NCI-H82 (cell line): ENCODE measurements at places on chromosomes 7 and 10.

DNA sequence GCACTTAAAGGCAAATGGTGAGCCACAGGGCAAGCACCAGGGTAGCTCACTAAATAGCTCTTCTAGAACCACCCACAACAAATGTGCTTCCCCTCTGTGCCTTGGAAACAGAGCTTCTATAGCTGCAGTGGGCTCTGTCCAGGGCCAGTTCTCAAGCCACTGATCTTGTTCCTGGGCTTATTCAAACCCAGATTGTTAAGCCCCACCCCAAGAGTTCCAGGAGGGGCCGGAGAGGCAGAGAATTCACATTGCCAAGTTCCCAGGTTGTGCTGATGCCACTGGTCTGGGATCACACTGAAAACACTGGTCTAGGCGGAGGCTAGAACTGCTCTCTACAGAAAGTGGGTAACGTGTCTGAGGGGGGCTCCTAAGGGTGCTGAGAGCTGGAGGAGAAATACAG, 15.4 kb upstream of the KDM7A start:
- DNase-seq: no peak

GRCh38 chr10:117320050-117320665, 55.1 kb downstream of the PDZD8 start:
- DNase-seq: peak; percentile 7

- DNase-seq: peak; percentile 88
These were observed at the start of gene SDK1 for GRCh38 chr7:3300651-3301448. TSS of gene SDK1 (plus strand) at chr7:3301252. CDS start at chr7:3301587, 335 bp downstream.

- DNase-seq: peak; percentile 15
These were observed 468.4 kb upstream of the SEMA3D start for GRCh38 chr7:85655252-85655651.

GRCh38 chr7:134474828-134475227, 15.9 kb upstream of the AKR1B1 start:
- no peak for DNase-seq

DNA sequence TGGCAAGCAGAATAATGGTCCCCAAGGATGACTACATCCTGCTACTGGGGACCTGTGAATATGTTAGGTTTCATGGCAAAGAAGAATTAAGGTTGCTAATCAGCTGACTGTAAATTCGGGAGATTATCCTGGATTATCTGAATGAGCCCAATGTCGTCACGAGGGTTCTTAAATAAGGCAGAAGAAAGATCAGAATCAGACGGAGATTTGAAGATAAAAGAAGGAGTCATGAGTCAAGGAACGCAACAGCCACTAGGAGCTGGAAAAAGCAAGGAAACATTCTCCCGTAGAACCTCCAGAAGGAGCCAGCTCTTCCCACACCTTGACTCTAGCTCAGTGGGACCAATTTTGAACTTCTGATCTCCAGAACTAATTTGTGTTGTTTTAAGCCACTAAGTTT, 82.9 kb upstream of the APBB1IP start:
- DNase-seq: peak; percentile 37

- DNase-seq: no peak
These were observed 12.5 kb downstream of the TBX20 start for GRCh38 chr7:35241436-35241835.

- no peak for DNase-seq
These were observed 198.6 kb upstream of the LYZL2 start for GRCh38 chr10:30828164-30828563.

DNA sequence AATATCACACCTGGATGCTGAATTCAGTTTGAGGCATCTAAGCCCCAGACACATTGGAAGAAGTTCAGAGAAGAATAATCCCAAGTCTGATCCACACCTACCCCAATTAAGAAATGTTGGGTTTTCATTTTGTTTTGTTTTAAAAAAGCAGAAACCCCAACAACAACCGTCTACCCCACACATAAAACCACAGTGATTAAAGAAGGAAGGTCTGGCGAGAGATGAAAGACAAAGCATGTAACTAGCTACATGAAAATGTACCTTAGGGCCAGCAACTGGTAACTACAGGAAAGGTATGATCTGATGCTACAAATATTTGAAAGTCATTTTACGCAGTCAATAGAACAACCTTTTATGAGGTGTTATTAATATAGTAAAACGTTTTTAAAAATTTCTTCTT, 1112.3 kb downstream of the GATA3 start:
- DNase-seq: no peak

DNA sequence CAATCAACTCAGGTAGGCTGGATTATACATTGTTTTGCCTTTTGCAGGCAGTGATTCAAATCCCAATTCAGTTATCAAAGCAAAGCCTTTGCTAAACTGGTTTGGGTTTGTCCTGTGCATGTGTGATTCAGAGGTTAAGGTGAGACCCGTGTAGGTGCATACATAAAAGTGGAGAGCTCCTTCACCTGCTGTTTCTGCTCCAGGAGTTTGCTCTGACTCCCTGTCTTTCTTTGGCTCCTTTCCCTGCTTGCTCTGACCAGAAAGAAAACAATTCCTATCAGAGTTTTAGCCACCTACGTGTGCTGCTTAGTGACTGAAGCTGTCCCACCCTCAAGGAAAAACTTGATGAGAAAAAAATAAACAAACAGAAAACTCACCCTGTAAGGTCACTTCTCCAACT, 101.1 kb downstream of the TPST1 start:
- DNase-seq: no peak
